ENCODE measurements at places on chromosomes 5 and 9.
A peak's percentile ranks its signal among the peaks of the same experiment; 100 is the strongest.

DNA sequence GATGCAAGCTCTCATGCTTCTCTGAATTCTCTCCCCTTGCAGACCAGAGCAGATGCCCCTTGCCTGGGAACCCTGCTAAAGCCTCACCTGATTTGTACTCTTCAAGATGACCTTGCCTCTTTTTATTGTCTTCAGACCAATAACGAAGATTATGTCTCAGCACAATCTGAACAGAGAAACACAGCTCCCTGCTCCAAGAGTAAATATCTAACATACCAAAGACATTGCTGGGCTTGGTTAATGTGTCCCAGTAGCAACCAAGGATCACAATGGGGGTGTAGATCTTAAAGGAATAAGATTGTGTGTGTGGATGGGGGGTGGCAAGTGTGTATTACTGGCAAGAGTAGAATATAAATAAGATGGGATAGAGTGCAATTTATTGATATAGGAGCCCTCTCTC, 67.6 kb upstream of the LHFPL2 start:
- DNase-seq, result no peak

DNA sequence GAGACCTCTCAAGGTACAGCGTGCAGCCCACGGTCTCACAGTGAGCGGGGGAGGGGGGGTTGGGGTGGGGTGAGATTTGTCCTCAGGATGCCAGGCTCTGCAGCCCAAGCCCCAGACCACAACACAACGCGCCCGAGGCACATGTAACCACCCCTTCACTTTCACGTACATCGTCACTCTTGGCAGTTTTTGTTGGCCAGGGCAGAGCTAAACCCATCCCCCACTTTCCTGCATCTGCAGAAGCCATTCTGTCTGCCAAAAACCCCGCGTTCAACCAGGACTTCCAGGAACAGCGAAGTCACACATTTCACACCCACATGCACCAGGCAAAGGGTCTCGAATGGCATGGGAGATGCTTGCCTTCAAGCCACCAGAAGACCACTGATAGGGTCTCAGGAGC, 9.4 kb upstream of the SMIM23 start:
- DNase-seq, result no peak

GRCh38 chr9:95008151-95008771, 281.8 kb downstream of the AOPEP start:
- peak; percentile 67 for DNase-seq

- no peak for DNase-seq
These were observed 132.7 kb downstream of the PAPPA start for GRCh38 chr9:116286297-116286696.

- no peak for DNase-seq
These were observed 428.5 kb downstream of the CETN3 start for GRCh38 chr5:89981021-89981420.

GRCh38 chr5:132475987-132476875, 14.3 kb downstream of the IRF1 start:
- no peak for DNase-seq

- no peak for DNase-seq
These were observed 332.3 kb upstream of the NUDT12 start for GRCh38 chr5:103894882-103895281.

DNA sequence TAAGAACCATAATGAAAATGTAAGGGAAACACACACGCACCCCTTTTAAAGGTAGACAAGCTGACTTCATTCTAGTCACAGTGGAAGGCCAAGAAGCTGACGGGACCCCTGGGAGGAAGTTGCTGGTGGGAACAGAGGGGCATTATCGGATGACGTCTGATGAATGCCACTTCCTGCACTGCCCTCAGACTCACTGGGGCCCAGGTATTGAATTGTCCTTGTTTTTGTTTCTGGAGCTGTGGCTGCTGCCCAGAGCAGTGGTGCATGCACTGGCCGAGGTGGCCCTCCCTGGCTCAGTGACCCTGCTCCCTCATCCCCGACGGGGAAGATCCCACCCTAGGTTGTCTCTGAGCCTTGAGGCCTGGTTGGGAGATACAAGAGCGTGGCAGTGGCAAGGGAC, 15.3 kb upstream of the RPL26L1 start:
- DNase-seq, result no peak

- no peak for DNase-seq
These were observed 20.3 kb downstream of the HSD17B3 start for GRCh38 chr9:96281641-96282040.

GRCh38 chr9:118059484-118060278, 355.5 kb downstream of the TLR4 start:
- no peak for DNase-seq

GRCh38 chr9:72065076-72065475, 4.7 kb upstream of the C9orf57 start:
- DNase-seq, result no peak

DNA sequence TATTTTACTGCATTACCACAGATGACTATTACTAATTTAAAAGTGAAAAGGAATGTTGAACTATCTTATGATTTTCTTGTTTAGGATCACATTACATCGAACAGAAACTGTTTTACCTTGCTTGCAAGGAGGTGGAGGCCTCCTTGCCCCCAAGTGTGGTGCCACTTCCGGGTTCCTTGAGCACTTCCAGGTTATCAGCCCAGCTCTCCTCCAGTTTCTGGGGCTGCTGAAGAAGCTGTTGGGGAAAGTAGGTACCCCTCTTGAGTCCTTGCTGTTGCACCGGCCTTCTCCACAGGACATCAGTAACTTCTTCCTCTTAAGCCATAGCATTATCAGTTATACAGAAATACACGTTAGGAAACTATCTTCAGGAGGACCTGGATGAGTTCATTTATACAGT, 278.2 kb downstream of the DMRT2 start:
- DNase-seq, result no peak

DNA sequence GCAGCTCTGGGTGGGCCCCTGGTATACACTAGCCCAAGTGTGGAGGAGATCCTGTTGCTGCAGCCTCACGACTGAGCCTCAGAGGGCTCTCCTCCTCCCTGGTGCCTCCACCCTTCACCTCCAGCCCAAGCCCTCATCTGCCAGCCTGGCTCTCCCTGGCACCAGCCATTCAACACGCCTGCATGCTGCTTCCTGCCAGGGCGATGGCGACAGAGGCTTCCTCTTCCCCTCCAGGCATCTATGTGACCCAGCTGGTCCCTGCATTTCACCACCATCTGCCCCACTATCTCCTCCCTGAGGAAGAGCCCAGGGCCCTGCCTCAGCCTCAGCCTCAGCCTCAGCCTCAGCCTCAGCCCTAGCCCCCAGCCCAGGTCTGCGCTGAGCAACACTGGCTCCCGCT, 54.8 kb upstream of the ANGPTL2 start:
- no peak for DNase-seq

- DNase-seq, result no peak
These were observed 30.1 kb upstream of the HAPLN1 start for GRCh38 chr5:83750749-83751148.

DNA sequence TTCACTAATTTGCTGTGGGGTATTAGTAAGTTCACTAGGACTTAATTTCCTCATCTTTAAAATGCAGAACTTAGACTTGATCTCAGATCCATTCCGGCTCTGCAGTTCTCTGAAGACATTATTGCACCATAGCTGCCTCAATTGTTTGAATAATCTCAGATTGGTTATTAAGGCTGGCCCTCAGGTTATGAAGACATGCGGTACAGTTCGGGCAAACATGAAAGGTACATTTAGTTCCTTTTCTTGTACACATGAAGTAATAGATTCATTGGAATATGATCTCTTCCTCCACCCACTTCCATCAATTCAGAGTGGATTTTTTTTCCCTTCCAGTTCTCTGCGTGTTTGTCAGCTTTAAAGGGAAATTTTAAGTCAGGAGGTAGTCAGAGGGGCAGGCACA, 28.0 kb downstream of the ATP6V0E1 start:
- DNase-seq, result no peak

DNA sequence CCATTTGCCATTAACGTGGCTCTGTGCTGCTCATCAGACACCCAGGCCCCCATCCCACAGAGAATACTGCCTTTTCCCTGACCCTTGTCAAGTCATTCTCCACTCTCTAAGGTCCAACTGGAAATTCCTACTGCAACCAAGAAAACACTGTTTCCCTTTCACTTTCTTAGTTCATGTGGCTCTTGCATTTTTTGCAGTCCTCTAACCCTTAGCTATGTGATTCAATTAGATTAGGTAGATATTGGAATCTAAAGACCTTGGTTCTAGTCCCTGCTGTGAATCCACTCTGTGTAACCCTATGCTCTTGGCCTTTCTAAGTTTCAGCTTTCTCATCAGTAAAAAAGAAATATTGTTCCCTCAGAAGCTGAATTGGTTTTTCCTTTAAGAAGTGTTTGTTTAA, 649.4 kb downstream of the CCDC171 start:
- DNase-seq, result no peak

DNA sequence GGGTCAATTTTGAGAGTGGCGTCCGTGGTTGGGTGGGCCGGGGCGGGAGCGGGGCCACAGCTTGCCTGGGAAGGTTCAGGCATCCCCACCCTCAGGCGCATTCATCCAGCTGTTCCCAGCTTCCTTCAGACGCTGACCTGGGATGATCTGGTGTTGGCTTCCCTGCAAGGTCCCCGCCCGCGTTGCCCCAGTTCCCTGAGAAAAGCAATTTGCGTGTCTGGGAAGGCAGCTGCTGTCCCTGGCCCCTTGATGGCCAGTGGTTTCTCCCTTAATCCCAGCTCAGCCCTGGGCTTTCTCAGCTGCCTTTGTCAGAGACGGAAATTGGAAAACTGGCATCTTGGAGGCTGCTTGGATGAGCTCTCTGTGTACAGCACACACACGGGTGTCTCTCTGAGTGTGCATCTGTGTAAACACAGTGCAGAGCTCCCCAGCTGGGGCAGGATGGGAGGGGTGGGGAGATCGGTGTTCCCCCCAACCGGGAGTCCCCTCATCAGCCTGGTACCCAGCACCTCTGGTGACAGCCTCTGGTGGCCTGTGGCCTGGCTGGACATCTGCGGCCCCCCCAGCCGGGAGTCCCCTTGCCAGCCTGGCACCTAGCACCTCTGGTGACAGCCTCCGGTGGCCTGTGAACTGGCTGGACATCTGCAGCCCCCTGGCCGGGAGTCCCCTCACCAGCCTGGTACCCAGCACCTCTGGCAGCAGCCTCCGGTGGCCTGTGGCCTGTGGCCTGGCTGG, 94.0 kb downstream of the COL5A1 start:
- peak; percentile 36 for DNase-seq

DNA sequence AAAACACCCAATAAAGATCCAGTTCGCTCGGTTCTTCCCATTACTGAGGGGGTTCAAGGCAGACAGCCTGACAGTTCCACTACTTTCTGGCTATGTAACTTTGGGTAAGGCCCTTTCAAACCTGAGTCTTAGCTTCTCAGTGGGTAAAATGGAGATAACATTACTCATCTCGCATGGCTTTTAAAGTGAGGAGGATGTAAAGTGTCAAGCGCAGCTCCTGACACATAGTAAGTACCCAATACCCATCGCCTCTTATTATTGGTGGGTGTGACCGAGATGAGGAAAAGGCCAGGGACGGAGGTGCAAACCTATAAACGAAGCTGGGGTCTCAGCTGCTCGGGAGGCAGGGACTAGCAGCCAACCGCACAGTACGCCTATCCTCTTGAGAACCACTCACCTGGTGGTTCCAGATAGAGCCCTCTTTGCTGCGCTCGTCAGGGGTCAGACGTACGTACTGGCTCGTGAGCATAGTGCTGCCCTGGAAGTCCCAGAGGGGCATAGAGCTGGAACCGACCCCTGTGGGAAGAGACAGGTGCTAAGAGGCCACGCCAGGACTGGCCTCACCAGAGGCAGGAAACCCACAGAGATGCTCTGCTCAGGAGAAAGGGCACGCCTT, 584 bp downstream of the LMAN2 start:
- DNase-seq, result no peak

GRCh38 chr5:6527749-6528455, 79.2 kb downstream of the UBE2QL1 start:
- DNase-seq, result no peak

- peak; percentile 98 for DNase-seq
These were observed 76.1 kb downstream of the NREP start for GRCh38 chr5:111680737-111681413.

GRCh38 chr5:41457094-41457493, 53.3 kb downstream of the PLCXD3 start:
- DNase-seq, result no peak

DNA sequence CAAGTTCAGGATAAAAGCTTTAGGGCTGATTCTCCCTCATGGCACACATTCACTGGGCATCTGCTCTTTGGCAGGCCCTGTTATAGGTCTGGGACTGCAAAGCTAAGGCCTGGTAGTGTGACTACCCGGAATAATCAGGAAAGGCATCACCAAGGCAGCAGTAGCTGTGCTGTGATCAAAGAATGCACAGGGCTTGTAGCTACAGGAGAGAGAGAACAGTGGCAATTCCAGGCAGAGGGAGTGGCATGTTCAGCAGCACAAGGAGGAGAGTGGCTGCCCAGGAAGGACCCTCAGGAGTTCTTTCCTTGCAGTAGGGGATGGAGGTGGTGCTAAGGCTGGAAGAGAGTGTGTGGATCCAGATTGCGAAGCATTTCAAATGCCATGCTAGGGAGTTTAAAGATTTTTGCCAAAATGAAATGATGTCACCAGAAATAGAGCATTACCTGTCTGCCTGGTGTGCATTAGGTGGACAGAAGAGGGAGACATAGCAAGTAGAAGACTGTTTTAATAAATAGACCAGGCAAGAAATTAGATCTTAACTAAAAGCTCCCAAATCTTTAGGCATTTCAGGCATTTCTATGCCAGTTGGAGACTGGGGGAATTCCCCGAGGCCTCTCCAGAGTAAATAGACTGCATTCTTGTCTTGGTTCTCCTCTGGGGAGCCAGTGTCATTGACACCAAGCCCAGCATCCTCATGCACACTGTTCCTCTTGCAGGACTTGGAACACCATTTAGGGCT, 69.1 kb downstream of the GPR21 start:
- no peak for DNase-seq

DNA sequence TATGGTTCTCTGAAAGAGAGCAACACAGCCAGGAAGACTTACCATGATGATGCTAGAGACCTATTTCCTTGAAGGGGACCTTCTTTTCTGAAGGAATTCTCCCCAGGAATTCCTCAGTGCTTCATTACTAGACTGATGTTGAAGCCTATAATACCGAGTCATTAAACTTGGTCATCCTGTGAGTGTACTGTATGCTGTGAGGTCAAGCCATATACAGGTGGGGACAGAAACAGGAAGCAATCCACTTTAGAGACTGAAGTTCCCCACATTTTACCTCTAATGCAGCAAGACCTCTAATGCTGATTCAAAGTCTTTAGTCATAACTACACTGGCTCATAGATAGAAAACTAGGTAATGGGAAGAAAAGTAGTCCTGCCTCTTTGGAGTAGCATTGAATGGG, 77.1 kb upstream of the RASEF start:
- no peak for DNase-seq

- DNase-seq, result no peak
These were observed 47.8 kb upstream of the NR5A1 start for GRCh38 chr9:124555043-124555442.

- DNase-seq, result peak; percentile 43
These were observed 110.5 kb downstream of the ADAMTS12 start for GRCh38 chr5:33781286-33781685.
